ENCODE measurements at places on chromosomes 6 and 20.

DNA sequence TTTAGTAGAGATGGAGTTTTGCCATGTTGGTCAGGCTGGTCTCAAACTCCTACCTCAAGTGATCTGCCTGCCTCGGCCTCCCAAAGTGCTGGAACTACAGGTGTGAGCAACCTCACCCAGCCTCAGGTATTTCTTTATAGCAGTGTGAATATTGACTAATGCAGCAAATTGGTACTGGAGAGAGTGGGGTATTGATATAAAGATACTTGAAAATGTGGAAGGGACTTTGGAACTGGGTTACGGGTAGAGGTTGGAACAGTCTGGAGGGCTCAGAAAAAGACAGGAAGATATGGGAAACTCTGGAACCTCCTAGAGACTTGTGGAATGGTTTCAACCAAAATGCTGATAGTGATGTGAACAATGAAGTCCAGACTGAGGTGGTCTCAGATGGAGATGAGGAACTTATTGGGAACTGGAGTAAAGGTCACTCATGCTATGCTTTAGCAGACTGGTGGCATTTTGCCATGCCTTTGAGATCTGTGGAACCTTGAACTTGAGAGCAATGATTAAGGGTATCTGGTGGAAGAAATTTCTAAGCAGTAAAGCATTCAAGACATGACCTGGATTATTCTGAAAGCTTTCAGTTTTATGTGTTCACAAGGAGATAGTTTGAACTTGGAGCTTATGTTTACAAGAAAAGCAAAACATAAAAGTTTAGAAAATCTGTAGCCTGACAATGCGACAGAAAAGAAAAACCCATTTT lies 127.2 kb downstream of the DTNBP1 start:
- DNase-seq, result no peak

DNA sequence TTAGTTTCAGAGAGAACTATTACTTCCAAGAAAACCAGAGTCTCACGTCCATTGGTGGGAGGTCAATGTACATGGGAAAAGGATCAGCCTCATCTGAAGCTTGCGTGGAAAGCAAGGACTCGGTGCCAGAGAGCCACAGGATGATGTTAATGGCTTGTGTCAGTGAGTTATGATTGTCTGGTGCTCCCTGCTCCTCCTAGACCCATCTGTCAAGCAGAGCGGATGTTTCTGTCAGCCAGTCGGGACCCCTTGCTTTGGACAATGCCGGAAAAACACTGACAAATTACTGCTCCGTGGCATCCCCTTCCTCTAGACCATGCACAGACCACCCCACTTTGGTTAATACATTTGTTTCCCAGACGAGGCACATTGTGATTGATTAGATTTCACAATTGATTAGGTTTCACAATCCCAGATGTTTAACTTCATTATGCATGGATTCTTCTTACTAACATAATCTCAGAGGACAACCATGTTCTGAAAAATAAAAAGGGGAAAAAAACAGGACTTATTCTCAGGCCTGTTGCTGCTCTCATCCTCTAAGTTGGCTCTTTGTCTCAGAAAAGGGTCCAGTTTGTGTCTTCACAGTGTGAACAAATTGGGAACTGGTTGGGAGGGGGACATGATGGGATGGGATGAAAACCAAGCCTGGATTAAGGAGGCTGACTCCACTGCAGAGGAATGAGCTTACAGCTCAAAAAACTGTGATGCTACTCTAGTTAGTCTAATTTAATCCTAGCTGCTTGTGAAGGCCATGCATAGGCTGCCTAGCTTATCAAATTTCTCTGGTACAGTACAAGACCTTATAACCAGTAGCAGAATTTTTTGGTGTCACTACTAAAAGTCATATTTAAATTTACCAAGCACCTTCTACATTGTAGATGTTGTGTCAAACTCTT lies 51.9 kb downstream of the UNC5CL start:
- no peak for DNase-seq

- no peak for DNase-seq
Observed at GRCh38 chr20:57252559-57253162, 13.8 kb downstream of the BMP7 start.

GRCh38 chr6:36973647-36974046 lies 12.3 kb downstream of the MTCH1 start:
- DNase-seq, result no peak

DNA sequence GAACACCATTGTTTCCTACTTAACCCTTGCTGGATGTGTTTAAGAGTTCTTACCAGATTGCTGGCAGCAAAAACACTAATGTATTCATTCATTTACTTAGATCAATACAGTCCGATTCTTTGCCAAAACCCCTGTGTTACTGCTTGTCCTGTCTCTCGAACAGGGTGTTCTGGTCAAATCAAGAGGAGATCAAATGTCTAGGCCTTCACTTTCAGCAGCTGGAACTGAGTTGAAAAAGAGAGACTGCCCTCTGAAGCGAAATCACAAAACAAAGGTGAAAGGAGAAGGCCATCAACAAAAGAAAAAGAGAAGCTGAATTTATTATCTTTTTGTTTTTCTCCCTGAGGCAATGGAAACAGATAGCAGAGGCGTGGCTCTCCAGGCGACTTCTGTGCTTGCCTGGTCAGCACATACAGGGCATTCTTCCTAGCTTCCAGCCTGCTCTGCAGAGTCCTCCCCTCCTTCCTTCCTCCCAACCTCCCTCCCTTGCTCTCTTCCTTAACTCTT lies 44.1 kb upstream of the GCM1 start:
- DNase-seq, result no peak

DNA sequence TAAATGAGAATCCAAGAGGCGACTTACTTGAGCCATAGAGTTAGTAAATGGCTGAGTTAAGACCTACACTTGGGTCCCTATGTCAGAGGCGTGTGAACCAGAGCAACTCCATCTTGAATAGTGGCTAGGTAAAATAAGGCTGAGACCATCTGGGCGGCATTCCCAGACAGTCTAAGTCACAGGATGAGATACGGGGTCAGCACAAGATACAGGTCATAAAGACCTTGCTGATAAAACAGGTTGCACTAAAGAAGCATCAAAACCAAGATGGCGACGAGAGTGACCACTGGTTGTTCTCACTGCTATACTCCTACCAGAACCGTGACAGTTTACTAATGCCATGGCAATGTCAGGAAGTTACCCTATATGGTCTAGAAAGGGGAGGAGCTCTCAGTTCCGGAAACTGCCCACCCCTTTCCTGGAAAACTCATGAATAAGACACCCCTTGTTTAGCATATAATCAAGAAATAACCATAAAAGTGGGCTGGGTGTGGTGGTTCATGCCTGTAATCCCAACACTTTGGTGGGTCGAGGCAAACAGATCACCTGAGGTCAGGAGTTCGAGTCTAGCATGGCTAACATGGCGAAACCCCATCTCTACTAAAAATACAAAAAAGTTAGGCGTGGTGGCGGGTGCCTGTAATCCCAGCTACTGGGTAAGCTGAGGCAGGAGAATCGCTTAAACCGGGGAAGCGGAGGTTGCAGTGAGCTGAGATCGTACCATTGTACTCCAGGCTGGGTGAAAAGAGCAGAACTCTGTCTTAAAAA lies 43.9 kb upstream of the EEF1A1 start:
- DNase-seq, result no peak

DNA sequence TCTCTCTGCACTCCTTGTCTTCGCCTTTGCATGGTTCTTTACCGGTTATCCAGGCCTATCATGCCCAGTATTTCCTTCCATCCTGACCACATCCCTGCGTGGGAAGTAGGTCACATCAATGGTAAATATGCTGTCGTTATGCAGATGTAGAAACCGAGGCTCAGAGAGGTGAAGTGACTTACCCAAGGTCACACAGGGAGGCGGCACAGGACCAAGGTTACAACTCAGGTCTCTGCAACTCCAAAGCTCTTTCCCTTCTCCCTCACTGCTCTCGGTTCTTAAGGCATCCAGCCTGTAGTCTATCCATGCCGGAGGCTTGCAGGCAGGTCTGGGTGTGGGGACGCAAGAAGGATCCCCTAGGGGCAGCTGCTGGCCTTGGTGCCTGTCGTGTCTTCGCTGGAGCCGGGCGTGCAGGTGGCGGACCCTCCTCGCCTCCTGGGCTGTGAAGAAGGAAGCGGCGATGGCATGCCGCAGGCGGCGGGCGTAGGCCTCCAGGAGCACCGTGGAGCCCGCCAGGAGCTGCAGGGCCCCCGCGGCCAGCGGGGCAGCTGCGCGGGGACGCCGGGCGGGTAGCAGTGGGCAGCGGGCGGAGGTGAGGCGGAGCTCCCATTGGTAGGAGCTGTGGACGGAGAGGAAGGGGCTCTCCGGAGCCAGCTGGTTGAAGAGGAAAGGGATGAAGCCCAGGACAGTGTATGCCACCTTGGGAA lies 9.1 kb downstream of the OCSTAMP start:
- no peak for DNase-seq
